ENCODE measurements at places on chromosomes 7 and 10. TPM values are rescaled to one million over a fixed set of nuclear protein-coding genes. Genes with fewer than 3 reads are reported as not detected.

- no peak for DNase-seq
Measured at GRCh38 chr10:78301481-78301880, 267.8 kb downstream of the RPS24 start.

- peak; percentile 20 for DNase-seq
Measured at GRCh38 chr7:45623740-45624391, 49.7 kb downstream of the ADCY1 start.

GRCh38 chr10:93461807-93462178 is 20.3 kb downstream of the MYOF start:
- DNase-seq, result peak; percentile 79

DNA sequence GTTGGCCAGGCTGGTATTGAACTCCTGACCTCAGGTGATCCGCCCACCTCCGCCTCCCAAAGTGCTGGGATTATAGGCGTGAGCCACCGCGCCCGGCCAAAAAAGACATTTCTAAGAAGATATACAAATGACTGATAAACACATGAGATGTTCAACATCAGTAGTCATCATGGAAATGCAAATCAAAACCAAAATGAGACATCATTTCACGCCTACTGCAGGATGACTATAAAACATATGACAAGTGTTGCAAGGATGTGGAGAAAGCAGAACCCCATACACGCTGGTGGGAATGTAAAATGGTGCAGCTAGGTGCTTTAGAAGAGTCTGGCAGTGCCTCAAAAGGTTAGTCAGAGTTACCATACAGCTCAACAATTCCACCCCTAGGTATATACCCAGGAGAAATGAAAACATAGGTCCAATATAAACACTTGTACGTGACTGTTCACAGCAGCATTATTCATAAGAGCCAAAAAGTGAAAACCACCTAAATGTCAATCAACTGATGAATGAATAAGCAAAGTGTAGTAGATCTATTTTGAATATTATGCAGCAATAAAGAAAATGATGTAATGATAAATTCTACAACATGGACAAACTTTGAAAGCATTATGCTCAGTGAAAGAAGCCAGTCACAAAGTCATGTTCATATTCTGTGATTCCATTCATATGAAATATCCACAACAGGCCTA is 24.5 kb downstream of the TMEM209 start:
- DNase-seq, result no peak

GRCh38 chr10:26944261-26944882 is 83.6 kb upstream of the ABI1 start:
- DNase-seq, result no peak

- DNase-seq, result no peak
Measured at GRCh38 chr7:130500910-130501309, 9.0 kb downstream of the MEST start.

Gene TBXAS1
- 17.9 TPM for total RNA-seq

Gene GPR85
- total RNA-seq, result 0.33 TPM

Gene UTF1
- total RNA-seq, result not detected

Gene KMT2E
- 184 TPM for total RNA-seq

Gene PODXL
- total RNA-seq, result 33.1 TPM
